ENCODE measurements at places on chromosomes 3 and 15.

DNA sequence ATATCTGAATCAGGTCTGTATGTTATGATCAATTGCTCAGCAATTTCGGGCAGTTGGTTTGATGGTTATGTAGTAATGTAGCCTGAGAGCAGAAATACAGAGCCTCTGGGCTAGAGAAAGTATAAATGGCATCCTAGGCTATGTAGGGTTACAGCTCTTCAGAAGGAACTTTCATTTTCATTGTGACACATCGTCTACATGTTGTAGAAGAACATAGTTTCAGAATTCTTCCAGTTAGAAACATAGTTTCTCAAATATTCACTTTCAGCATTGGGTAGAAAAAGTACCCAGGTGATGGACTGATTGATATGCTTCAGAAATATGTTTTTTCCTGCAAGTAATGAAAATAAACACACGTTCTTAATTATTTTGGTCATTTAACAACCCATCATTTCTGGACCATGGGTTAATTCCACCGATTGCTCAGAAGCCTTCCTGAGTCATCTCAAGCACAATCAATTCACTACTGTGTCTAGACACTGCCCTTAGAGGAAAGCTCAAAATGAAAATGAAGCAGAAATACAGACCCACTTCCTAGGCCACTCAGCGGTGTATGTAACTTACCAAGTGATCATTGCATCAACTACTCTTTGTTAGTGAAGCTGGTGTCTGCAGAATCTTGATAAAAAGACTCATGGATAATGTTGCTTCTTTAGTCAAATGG is 88.8 kb upstream of the TSEN2 start:
- DNase-seq: no peak

- no peak for DNase-seq
Observed at GRCh38 chr3:139533781-139534454, 5.6 kb downstream of the RBP1 start.

DNA sequence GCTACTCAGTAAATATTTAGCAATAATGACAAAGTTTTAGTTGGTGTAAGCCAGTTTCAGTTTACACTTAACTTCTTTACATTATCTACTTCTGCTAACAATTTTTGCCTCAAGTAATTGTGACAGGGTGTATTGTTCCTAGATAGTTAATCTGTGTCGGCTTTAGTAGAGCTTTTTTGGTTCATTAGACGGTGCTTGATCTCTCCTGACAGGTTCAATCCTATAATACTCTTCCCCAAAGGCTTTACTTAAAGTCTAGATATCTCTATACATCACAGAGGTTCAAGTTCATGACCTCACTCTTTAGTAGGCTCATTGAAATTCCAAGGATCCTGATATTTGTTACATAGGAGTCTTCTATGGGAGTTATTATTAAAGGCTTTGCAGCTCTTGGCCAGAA is 365.6 kb upstream of the DPPA4 start:
- DNase-seq: no peak

DNA sequence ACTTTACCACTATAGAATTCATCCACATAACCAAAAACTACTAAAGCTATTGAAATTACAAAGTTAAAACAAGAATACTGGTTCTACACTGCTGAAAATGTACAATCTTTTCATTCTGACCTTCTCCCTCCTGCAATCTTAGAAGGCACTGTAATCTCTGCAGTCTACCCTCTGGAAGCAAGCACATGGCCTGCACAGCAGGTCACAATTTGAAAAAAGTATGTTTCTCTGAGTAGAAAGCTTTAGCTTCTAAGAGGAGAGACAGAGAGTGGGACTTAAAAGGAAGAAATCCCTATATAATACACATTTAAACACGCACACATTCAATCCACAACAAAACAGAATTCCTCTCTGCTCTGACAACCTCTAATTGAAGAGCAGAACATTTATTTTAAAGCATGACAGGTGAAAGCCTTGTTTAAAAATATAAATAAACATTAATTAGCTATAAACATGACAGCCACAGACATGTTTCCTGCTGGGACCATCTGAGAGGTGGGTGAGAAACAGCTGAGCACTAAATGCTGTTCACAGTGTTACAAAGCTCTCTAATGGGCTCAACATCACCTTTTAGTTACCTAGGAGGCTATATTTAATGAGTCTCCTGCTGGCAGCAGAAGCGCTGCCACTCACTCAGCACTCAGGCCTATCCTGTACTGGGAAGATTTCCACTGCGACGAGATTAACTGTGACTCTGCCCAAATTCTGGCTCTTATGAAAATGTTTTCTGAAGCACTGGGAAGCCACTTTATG is 447.4 kb downstream of the AGBL1 start:
- DNase-seq: no peak

DNA sequence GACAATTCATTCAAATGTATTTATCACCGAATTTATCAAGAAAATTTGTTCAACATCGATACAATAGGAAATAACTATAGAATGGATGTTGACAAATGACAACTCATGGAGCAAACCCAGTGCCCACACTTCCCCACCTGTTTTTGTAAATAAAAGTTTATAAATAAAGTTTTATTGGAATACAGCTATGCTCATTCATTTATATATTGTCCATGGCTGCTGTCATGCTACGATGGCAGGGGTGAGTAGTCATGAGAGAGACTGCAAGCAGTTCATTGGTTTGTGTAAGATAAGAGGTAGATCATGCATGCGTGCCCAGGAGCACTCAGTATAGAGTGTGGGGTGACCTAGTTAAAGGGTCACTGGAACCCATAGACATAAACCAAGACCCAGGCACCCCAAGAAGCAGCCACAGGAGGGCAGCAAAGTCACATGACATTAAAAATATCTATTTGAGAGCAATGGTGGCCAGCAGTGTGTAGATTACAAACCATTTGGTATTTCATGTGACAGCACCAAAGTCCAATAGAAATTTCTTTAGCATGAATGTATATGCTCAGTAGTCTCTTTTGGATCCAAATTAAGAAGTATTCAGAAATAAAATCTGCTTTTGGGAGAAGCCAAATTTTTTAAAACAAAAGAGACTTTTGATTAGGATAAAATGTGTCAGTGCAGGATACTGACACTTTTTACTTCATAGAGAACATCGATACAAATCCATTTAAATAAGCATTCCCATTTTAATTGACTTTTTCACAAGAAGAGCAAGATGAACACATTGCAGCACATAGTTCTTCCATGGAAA is 794.8 kb downstream of the MCTP2 start:
- no peak for DNase-seq

- DNase-seq: no peak
Observed at GRCh38 chr3:124467980-124468902, 262.0 kb upstream of the UMPS start.

- no peak for DNase-seq
Observed at GRCh38 chr3:52845691-52846431, 11.0 kb upstream of the MUSTN1 start.

GRCh38 chr3:125072301-125072700 is 16.5 kb upstream of the HEG1 start:
- no peak for DNase-seq

- no peak for DNase-seq
Observed at GRCh38 chr15:93451822-93452221, 362.8 kb upstream of the RGMA start.

- no peak for DNase-seq
Observed at GRCh38 chr15:48085591-48085930, 35.2 kb upstream of the SLC24A5 start.

- no peak for DNase-seq
Observed at GRCh38 chr3:65582012-65582717, 456.6 kb downstream of the MAGI1 start.

DNA sequence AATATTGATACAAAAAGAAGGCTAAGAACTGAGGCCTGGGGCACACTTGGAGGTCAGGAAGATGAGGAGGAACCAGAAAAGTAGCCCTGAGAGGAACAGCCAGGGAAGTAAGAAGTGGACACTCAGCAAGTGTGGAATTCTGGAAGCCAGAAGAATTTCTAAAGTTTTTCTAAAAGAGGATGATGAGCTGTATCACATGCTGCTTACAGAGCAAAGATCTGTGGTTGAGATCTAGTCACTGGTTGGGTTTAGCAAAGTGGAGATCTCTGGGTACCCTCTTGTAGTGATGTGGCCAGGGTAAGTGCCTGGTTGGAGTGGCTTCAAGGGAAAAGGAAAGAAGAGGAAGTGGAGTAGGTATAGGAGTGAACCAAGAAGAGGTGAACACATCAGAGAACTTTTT is 95.4 kb upstream of the DAZL start:
- DNase-seq: no peak

- no peak for DNase-seq
Observed at GRCh38 chr15:24696842-24697241, 21.3 kb downstream of the NPAP1 start.

GRCh38 chr15:66461917-66462316 is 35.6 kb downstream of the SNAPC5 start:
- DNase-seq: no peak

DNA sequence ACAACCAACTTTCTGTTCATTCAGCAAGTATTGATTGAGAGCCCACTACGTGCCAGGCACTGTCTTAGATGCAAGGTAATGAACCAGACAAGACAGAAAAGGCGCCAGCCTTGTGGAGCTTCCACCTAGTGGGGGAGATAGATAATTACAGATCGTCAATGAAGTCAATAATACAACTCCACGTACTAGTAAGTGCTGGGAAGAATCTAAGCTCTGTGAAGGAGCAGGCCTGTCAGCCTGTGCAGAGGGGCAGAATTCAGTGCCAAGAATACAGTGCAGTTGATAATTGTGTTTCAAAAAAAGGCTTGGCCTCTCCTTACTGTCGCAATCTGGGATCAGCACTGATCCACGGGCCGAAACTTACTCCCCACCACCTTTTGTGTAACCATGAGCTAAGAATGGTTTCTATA is 186.3 kb downstream of the FEZF2 start:
- no peak for DNase-seq

- DNase-seq: no peak
Observed at GRCh38 chr3:66386011-66386924, 114.6 kb downstream of the LRIG1 start.

DNA sequence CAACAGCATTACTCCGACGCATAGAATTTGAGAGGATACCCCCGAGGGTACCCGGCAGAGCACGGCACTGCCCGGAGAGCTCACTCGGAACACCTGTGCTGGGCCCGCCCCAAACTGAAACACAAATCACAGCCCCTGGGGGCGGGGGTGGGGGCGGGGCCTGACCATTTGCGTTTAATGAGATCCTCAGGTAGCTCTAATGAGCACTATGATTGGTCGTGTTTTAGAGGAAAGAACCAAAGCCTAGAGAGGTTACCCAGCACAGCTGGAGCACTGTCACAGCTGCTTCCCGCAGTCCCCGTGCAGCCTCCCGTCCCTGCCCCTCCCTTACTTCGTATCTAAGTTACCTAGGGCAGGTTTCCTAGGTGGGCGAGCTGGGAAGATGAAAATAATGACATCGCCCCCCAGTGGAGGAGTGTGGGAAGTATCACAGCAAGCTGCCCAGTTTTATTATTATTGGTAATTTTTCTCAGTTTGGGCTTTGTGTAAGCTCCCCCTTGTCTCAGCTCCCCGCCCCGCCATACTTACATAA is 187.1 kb downstream of the PDE8A start:
- DNase-seq: no peak

GRCh38 chr15:90648137-90649070 is 68.7 kb upstream of the BLM start:
- DNase-seq: peak; percentile 88

All from right atrium auricular region (tissue), 2 donors.